Stimulated activated CD8-positive, alpha-beta memory T cell treated with anti-CD3 and anti-CD28 coated beads, Interleukin-4, amount 100 ng/mL, for 1 hour (primary cell): ENCODE measurements at places on chromosomes 12 and 14.

DNA sequence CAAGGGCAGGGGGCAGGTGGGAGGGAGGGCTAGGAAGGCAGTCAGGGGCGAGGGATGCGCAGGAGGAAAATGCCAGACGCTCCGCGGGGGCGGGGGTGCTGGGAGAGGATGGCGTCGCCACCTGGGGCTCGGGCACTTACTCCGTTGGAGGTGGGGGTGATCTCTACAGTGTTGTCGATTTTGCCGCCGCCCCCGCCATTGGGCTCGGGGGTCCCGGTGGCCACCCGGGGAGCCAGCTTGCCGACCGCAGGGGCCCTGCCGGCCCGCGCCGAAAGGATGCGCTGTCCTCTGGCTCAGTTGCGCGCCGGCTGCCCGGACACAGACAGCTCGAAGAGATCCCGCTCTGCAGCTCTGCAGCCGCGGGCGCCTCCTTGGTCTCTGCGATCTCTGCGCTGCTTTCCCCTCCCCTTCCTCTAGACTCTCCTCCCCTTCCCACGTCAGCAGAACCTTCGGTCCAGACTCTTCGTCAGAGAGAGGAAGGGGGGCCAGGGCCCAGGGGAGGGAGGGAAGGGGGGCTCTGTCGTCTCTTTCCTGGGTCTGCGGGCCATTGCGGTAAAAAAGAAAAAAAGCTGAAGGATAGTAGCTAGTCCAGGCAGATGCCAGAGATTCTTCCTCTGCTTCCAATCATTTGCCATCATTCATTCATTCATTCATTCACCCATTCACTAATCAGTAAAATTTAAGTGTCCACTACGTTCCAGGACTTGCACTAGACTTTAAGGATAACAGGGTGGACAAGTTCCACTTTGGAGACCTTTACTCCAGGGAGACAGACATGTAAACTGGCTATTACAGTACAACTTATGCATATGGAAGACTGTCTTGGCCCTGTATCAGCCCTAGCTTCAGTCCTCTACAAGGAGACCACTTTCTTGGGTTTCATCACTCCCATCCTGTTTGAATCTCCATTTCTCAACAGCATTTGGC, at the start of gene SLC22A17:
SLC22A17 (minus strand) TSS at position 382 of the 927 bp plus-strand sequence.
- DNase-seq: peak; percentile 8

- no peak for DNase-seq
Observed at GRCh38 chr14:54221971-54222370, 174.8 kb upstream of the CDKN3 start.

GRCh38 chr12:50924439-50925341, 27.7 kb upstream of the HIGD1C start:
- peak; percentile 17 for DNase-seq

GRCh38 chr12:47122602-47123001, 42.8 kb upstream of the AMIGO2 start:
- DNase-seq: no peak

DNA sequence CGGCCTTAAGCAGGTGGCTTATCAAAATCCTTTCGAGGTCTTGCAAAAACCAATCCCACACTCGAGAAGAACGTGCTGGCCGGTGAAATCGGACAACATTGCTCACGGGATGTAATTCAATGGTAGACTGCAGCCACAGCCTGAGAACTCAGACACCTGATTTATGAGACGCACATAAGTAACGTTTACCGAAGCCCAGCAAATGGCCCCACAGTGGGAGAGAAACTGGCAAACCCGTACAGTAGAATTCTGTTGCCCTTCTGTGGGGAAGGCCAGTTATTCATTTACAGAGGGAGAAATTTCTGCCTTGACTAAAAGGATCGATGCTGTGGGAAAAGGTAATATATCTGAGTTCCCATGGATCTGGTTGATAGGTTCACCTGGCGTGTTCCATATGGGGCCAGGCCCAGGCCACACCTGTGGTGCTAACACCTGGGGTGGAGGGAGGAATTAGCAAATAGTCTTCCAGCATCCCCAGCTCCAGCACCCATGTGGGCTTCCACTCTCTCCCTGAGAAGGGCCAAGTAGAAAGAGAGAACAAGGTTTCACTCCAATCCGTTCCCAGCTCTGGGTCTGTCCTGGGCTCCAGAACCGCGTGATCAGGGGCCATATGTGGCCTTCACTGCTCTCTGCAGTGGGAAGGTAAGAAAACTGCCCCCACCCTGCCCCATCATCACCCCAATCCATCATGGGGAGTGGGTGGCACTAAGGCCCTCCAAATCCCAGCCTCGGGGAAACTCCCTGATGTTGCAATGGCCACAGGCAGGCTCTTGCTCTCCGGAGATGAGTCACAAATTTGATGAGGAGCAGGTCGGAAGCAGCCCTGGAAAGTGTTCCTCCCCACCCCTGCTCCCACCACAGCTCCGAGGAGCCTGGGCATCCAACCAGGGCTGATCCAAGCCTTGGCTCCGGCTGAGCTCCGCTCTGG, 12.7 kb downstream of the BDKRB1 start:
- no peak for DNase-seq

DNA sequence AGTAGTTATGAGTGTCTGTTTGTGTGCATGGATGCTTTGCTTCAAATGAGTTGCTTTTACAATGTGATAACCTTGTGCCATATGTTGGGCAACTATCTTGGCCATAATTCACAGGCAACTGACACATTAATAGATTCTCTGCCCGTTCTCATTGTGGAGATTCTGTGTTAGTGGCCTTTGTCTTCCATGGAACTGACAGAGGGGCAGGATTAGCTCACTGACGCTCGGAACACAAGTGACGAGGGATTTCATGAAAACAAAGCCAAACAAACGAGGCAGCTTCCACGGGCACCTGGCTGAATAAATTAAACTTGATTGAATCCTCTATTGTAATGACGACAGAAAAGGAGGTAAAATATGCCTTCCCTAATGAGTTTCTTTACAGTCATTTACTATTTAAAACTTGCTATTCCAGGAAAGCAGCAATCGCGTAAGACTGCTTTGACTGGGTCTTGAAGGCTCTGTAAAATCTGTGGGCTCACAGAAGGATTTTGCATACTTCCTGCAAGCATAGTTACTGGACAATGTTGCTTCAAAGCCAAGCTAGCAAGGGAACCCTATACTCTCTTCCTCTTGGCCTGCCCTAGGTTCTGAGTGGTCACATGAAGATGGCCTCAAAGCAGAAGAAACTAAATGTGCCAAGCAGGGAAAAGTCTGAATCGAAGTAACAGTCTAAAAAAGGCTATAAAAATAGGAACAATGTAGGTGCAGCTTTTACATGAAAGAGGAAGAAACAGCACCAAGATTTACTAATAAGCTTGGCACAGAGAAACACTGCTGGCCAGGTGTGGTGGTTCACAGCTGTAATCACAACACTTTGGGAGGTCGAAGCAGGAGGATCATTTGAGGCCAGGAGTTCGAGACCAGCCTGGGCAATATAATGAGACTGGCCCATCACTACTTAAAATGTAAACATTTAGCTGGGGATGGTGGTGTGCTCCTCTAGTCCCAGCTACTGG, 28.1 kb upstream of the SINHCAF start:
- DNase-seq: no peak

- no peak for DNase-seq
Observed at GRCh38 chr12:34345801-34346200, 323.5 kb downstream of the ALG10 start.

- no peak for DNase-seq
Observed at GRCh38 chr14:85338895-85339294, 191.0 kb upstream of the FLRT2 start.

- DNase-seq: no peak
Observed at GRCh38 chr12:43107026-43107775, 444.8 kb downstream of the ADAMTS20 start.

- DNase-seq: no peak
Observed at GRCh38 chr12:72390146-72390545, 118.0 kb downstream of the TRHDE start.

DNA sequence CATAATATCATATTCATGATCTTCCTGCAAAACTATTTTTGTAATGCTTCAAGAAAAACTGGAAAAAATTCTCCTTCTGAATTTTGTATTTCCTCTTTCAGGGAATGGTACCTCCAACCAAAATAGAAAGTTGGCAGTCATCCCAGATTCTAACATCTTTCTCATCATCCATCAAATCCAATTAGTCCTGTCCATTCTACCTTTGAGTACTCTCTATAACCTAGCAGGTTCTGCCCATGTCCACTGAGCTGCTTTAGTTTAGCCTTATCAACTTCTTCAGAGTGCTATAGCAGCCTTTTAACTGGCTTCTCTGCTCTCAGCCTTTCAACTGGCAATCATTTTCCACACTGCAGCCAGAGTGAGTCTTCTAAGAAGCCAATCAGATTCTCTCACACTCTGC, 236.2 kb downstream of the AKAP6 start:
- no peak for DNase-seq

DNA sequence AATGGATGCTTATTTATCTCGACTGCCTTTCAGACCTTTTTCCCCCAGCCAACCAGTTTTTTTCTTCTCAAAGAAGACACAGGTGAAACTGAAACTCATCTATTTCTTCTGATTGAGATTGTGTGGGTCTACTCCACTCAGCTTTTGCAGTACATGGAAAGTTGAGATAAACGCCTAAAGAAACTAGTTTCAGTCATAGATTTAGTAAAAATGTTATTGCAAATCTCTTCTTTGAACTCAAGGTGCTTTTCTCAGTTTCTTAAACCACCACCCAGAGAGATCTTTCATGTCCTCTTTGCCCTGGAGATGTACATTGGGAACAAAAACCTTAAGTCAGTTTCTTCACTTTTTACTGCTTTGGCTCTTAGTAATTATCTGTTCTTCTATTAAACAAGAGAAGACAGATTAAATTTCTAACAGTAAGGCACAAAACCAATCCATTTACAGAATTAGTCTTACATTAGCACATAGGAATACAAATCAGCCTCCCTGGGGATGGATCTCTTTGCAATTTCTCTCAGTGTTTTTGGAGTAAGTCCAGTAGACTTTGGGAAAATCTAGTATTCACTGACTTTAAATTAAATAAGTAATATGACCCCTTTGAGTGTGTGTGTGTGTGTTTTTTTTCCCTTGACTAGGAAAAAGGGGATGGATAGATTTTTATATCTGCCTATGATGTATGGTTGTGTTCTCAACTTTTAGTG, 11.6 kb downstream of the FBXW8 start:
- DNase-seq: no peak

DNA sequence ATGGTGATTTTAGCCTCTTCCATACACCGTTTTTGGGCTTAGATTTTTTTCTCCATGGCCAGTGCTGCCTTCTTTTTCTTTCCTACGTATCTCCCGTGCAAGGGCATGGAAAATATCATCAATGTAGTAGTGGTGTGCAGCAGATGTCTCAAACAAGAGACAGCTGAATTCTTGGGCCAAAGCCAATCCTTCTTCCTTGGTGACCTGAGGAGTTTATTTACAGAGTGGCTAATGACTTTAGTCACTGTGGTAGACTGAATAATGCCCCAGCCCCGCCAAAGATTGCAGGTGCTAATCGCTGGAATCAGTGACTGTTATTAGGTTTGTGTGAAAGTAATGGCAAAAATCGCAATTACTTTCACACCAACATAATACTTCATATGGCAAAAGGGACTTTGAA, 235.5 kb upstream of the NOS1 start:
- DNase-seq: no peak

- DNase-seq: no peak
Observed at GRCh38 chr14:79764323-79764722, 447.0 kb downstream of the DIO2 start.

- no peak for DNase-seq
Observed at GRCh38 chr12:119692997-119693396, 25.1 kb downstream of the PRKAB1 start.

GRCh38 chr12:57213763-57214397, 2.7 kb upstream of the NXPH4 start:
- DNase-seq: no peak

GRCh38 chr14:92105073-92105892, 1.1 kb downstream of the ATXN3 start:
- no peak for DNase-seq

GRCh38 chr12:42125388-42125767, 19.3 kb downstream of the GXYLT1 start:
- no peak for DNase-seq

GRCh38 chr14:69152181-69152901, 578 bp downstream of the DCAF5 start:
- no peak for DNase-seq

- no peak for DNase-seq
Observed at GRCh38 chr12:83318386-83319098, 631.8 kb downstream of the TMTC2 start.

DNA sequence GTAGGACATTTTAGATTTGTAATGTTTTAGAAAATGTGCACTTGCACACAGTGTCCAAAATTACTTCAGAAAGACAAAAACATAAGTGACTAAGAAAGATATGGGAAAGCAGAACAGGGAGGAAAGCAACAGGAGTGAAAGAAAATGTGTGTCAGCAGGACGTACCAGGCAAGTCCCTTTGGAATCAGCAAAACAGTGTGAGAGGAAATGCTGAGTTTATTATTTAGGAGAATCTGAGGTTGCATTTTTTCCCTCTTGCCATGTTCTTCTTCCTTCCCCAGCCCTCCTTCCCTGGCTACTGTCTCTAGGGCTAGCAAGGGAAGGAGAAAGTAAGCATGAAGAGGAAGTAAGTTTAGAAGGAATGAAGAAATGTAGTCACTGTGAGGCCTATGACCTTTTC, 67.7 kb upstream of the CD163 start:
- DNase-seq: no peak

DNA sequence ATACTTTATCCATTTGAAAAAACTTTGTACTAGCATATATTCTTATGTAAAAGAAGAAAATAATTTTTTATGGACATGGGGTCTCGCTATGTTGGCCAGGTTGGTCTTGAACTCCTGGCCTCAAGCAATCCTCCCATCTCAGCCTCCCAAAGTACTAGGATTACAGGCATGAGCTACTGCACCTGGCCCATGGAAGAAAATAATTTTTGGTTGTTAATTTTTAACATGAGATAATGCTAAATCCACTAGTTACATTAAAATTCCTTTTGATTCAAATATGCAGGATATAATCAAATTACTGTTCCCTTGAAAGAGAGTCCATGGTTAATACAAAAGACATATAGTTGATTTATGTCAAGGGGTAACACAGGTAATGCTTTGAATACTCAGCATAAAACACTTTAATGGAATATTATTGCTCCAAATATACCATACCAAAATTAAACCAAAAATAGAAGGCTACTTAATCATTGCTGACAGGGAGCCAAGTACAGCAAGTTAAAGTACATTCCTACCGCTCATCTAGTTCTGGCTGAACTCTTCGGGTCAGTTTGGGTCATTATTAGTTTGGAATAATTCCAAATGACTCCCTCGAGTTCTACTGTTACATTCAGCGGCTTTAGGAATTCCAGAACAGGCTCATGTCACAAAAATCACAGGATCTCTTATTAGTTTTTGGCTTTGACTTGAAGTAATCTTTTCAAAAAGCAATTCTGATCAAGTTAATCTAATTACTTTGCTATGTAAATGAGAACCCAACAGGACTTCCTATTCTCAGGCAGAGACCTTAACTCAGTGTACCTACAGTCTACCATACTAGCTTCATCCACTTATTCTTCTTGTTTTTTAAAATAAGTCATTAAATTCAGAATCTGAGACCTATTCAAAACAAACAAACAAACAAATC, 6.1 kb downstream of the SOS2 start:
- no peak for DNase-seq

DNA sequence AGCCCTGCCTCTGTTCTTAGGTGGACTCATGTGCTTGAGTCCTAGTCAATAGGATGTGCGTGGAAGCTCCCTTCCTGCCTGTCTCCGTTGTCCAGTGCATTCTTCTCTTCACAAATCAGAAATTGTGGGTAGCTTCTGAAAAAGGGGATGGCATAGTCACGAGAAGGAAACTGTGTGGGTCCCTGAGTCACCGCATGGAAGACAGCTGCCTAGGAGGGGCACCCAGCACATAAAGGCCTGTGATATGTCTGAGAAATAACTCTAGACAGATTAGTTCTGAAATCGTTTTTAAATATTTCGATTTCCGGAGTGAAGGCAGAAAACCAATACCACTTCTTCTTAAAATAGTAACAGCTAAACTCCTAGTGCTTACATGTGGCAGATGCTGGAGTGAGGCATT, 974.4 kb downstream of the BCL11B start:
- no peak for DNase-seq
